ENCODE measurements at places on chromosomes 11 and 22. TPM values are rescaled to one million over a fixed set of nuclear protein-coding genes. Genes with fewer than 3 reads are reported as not detected.

SAA1 gene
- 15.7 TPM for polyA plus RNA-seq

FAM118B gene
- polyA plus RNA-seq: 7.0 TPM

CNTN5 gene
- not detected for polyA plus RNA-seq

FAM180B gene
- polyA plus RNA-seq: not detected

CASP1 gene
- polyA plus RNA-seq: 16.7 TPM

FIBIN gene
- 1.6 TPM for polyA plus RNA-seq

HMBS gene
- polyA plus RNA-seq: 24.2 TPM

GSTT2B gene
- polyA plus RNA-seq: 74.1 TPM

TOP3B gene
- polyA plus RNA-seq: 12.3 TPM
